ENCODE measurements at places on chromosomes 6 and 20.

GRCh38 chr6:109095835-109096084 lies 453 bp downstream of the CEP57L1 start:
- no peak for DNase-seq

DNA sequence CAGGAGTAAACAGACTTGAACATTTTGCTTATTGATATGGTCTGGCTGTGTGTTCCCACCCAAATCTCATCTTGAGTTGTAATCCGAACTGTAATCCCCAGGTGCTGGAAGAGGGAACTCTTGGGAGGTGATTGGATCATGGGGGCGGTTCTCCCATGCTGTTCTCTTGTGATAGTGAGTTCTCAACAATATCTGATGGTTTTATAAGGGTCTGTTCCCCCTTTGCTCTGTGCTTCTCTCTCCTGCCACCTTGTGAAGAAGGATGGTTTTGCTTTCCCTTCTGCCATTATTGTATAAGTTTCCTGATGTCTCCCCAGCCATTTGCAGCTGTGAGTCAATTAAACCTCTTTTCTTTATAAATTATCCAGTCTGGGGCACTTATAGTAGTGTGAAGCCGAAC lies 40.0 kb downstream of the MYLIP start:
- no peak for DNase-seq

DNA sequence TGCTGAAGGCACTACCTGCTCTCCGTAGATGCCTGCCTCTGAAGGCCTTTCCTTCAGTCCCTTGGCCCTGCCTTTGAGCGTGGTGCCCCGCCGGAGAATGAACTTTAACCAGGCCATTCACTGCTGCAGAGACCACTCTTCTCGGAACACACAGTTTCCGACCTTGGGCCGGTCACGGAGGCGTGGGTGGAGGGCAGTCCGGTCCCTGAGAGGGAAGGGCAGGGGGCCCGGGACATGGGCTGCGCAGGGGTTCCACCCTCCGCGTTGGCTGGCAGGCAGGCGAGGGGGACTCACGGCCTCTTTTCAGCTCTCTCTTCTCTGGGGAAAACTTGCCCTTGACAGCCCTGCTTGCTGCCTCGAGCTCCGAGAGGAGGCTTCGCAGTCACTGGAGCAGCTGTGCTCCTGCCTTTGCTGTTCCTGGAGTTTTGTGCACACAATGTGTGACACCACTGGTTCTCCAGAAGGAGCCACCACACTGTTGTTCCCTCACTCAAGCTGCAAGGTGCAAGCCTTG lies 187.8 kb downstream of the SMOC2 start:
- no peak for DNase-seq

- DNase-seq = no peak
Observed at GRCh38 chr6:151698931-151699700, 108.4 kb upstream of the ESR1 start.

DNA sequence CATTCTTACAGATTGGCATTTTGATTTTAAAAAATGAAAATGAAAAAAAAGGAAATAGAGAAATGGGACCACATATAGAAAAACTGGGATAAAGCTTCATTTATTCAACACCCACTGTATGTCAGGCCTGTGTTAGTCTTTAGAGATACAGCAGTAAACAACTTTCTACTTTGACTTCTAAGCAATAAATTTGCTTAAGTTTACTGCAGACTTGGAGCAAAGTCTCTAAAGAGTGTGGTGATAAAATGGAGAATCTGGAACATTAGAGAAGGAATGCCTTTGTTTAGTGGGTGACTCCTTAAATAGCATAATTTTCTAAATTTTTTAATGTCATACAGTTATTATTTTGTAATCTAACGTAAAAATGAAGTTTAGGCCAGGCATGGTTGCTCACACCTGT lies 80.7 kb upstream of the CNKSR3 start:
- DNase-seq = no peak

DNA sequence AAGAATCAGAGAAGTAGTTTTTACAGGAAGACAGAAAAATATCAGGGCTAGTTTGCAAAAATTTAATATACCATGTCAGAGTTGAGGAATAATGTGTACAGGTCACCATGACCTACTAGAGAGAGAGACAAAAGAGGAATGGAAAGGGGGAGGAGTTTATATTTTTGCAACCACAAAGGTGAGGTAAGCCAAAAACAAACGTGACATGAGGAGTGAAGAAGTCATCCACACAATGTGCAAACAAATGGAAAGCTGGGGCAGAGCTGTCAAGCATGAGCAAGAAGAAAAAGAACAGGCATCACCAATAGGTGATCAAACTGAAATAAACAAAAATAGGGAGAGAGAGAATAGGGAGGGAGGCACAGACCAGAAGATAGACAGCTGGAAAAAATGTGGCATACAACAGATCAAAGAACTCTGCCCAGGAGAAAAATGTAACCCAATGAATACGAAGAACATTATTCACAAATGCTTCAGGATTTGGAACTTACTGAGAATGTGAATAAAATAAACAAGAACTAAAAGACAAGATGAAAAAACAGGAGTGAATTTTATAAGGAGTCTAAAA lies 15.5 kb downstream of the RARS2 start:
- no peak for DNase-seq

GRCh38 chr6:167815296-167815980 lies 11.3 kb upstream of the AFDN start:
- DNase-seq = no peak
